ENCODE measurements at places on chromosomes 12 and 14. TPM values are rescaled to one million over a fixed set of nuclear protein-coding genes. Genes with fewer than 3 reads are reported as not detected.

- DNase-seq = no peak
These were observed 59.1 kb downstream of the GXYLT1 start for GRCh38 chr12:42085594-42085993.

DNA sequence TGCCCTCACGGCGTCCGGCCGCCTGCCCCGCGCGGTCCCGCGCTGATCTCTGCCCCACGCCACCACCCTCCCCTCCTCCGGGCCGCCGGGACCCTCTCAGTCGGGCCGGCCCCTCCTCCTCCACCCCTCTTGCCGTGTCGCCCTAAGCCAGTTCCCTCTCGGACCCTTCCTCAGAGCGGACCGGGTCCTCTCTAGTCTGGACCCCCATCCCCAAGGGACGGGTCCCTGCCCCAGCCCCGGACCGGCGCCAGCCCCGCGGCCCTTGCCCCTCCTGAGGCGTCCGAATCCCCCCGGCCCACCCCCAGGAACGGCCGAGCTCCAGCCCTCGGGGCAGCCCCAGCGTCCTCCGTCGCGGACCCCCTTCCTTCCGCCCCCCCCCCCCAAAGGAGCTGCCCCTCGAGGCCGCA lies 485 bp downstream of the PPP4R4 start:
- DNase-seq = no peak

DNA sequence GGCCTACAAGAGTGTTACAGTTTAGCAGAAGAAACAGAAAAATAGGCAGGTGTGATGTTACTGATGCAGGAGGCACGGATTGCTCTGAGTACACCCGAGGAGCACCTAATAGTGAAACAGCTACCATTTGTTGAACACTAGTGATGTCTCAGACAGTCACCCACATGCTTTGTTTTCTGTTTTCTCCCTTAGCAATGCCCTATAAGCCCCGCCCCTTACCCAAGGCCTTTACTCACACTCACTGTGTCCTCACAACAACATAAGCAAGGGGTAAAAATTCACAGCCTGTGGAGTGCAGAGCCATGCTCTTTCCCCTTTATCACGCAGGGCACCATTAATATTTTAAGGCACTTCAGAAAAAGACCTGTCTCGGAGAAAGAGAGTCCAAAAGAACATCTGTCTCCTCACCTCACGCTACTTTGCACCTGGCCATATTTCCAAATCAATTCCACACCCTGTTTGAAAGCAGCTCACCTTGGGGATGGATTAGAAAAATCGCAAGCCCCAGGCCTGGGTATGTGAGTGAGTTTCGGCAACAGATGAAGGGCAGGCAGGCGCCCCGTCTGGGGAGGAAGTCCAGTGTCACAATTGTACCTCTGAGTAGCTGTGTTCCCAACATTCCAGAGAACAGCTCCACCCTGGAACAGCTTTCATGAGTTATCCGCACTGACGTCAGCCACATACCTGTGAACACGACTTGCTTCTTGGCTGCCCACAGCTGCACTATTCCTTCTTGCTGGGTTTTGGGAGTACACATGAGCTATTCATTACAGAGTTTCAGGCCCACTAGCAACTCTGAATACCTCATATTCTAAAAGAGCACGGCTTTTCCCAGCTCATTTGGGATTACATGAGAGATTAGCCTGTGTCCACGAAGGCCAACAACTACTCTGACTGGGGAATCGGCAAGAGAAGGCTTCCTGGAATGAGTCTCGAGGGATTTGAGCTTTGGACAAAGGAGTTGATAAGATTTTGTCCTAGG lies 26.0 kb downstream of the MAPK1IP1L start:
- peak; percentile 17 for DNase-seq

C14orf39 gene
- total RNA-seq = not detected

DNA sequence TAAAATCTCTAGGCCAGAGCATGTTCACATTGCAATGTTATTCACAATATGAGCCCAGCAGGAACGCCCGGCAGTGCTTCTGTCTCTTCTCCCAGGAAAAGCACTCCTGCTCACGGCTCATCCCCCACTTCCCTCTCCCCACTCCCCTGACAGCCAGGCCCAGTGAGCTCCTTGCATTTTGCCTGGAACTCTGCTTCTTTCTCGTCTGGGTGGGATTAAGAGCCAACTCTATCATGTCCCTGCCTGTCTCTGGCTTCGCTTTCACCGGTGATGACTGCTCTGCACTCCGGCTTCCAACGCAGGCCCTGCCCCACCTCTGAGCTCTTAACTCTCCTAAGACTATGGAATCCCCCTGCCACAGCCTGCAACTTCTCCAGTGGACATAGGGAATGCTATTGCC lies 2.5 kb downstream of the PLEK2 start:
- DNase-seq = no peak

DNA sequence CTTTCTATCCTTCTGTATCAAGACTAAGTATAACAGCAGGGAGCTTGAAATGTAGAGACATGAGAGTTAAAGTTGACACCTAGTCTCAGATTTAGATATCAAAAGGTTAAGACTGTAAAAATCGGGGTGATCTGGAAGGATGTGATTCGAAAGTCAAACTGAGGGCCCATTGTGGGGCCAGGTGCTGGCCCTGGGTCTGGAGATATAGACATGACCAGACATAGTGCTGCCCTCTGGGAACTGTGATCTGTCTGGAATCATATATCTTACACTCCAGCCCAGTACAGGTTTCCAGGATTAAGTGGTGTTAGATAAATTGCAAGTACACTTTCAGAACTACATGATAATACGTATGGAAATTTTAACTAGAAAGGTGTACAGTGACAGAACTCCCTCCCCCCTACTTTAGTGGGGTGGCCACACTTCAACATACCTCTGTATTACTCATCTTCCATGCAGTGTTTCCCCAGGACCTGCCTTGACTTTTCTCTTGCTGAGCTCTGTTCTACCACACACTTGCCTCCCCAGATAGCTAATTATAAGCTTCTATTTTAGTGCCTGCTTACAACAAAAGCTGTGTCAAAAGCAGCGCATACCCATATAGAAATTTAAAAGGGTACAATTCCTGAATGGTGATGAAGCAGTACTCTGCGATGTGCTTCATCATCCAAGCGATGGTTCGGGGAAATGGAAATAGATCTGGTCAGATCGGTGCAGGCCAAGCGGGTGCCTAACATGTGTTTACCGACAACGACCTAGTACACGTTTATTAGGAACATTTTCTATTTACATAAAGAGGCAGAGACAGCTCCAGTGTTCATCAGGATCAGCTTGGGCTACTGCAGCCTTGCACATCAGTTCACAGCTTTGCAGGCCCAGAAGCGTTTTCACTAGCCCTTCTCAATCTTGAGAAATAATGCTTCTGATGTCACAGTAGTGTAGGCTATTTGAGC lies 68.7 kb downstream of the ARF6 start:
- no peak for DNase-seq

- no peak for DNase-seq
These were observed 10.7 kb downstream of the TMBIM4 start for GRCh38 chr12:66159123-66159522.

GRCh38 chr14:65549429-65549828 lies 136.9 kb downstream of the FUT8 start:
- DNase-seq = no peak

DNA sequence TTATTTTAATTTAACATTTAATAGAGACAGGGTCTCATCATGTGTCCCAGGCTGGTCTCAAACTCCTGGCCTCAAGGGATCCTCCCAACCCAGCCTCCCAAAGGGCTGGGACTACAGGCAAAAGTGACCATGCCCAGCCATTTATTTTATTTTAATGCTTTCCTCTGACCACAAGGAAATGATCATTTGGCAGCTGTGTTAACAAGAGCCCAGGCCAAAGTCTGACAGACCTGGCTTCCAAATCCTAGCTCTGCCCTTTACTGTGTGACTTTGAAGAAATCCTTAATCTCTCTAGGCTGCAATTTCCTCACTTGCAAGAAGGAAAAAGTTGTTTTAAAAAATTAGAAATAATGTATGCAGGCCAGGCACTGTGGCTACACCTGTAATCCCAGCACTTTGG lies 16.7 kb upstream of the GCH1 start:
- no peak for DNase-seq

DNA sequence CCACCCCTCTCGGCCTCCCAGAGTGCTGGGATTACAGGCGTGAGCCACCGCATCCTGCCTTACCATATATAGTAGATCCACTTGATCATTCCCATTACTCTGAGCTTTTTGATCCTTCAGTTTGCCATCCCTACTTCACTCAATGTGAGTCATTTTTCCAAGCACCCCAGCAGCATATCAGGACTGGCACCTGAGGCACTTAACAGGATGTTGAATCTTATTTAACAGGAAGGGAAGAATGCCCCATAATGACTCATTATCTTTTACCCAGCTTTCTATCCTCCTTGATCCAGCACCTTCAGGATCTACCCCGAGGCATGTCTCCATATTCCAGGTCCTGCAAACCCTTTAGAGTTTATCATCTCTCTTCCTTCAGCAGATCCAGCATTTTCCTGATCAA lies 84.9 kb upstream of the CMKLR1 start:
- no peak for DNase-seq

CD63 gene
- total RNA-seq = 1,429 TPM

GRCh38 chr14:64566651-64567122 lies 16.9 kb downstream of the PPP1R36 start:
- no peak for DNase-seq

DNA sequence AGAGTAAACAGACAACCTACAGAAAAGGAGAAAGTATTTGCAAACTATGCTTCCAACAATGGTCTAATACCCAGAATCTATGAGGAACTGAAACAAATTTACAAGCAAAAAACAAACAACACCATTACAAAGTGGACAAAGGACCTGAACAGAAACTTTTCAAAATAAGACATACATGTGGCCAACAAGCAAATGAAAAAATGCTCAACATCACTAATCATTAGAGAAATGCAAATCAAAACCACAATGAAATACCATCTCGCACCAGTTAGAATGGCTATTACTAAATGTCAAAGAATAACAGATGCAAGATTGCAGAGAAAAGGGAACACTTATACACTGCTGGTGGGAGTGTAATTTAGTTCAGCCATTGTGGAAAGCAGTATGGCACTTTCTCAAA lies 125.8 kb downstream of the C12orf42 start:
- no peak for DNase-seq

- DNase-seq = no peak
These were observed 58.6 kb downstream of the C14orf132 start for GRCh38 chr14:96097752-96098151.

GRCh38 chr12:96235484-96235826 lies 41.3 kb downstream of the ELK3 start:
- DNase-seq = no peak

HPD gene
- total RNA-seq = 13.4 TPM

DNA sequence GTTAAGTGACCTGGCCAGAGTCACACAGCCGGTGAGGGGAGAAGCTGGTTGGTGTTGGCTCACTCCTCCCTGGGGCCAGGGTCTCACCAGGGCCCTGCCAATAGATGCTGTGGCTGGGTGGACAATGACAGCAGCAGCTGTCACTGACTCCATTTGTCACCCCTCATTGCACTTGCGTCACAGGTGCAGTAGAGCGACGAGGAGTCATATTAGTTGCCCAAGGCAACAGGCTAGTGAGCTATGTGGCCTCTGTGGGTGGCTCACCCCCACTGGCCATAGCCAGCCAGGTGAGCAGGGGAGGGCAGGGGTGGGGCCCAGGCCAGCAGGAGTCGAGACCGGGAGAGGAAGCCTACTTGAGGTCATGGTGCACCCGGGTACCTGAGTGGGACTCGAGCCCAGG lies 9.7 kb downstream of the SLC25A47 start:
- peak; percentile 70 for DNase-seq

TTC9 gene
- 4.8 TPM for total RNA-seq

NTF3 gene
- total RNA-seq = not detected

- DNase-seq = peak; percentile 90
These were observed 4.2 kb downstream of the BAG5 start for GRCh38 chr14:103558071-103558882.

- no peak for DNase-seq
These were observed 135.7 kb downstream of the RPAP3 start for GRCh38 chr12:47570151-47570550.

CLMN gene
- total RNA-seq = 6.0 TPM

DNA sequence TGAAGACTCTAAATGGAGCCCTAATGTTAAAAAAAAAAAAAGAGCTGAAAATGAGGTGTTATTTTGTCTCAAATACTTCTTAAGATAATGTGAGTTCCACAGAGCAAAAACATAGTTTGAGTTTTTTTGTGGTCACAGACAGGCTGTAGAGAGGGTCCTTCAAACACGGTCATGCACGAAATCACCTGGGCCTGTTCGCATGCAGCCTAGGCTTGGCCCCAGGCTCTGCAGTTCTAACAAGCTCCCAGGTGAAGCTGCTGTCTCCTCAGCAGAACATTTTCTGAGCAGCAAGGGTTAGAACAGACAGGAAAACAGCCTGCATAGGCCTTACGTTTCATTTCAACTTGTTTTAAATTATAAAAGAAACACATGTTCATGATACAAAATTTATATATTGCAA lies 65.4 kb upstream of the TBPL2 start:
- no peak for DNase-seq

TAS2R10 gene
- not detected for total RNA-seq

DNA sequence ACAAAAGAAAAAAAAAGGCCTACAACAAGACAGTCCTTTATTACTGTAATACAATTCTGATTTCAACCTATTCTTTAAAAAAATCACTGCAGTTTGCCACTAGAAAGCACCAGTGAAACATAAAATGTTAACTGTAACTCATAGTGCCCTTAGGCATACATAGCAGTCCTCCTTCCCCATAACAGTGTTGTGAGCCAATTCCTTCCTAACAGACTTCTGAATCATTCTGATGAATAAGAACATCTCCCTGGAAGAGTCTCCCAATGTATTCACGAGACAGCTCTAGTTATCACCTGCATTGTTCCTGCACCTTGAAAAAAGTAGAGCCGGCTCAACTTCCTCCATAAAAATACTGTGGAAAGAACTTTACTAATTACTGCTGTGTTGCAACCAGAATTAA lies 213.6 kb upstream of the FSCB start:
- no peak for DNase-seq

AP1G2 gene
- 16.1 TPM for total RNA-seq

DNA sequence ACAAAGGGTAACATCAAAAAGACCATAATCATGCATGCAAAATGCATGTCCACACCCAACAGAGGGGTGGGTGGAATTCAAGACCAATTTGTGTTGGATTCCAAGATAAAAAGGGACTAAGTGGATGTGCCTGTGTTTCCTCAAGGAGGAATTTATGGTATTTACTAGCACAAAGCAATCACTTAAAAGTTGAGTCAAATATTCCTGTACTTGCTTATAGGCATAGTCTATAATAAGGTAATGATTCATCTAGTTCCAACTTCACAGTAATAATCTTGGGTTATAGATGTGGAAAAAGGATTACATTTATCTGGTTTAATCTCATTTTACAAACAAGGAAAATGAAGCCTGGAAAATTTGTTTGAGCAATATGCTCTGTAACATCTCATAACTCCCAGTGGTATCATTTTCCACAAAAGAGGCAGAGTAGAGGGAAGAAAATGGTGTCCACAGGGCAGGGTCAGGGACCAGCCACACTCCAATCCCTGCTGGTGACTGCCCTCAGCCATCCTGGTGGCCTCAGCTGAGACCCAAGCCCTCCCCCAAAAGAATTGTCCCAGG lies 80.8 kb upstream of the REP15 start:
- no peak for DNase-seq

GRCh38 chr14:102645746-102646440 lies 53.4 kb downstream of the RCOR1 start:
- DNase-seq = no peak

GRCh38 chr12:129629901-129630300 lies 273.9 kb downstream of the TMEM132D start:
- no peak for DNase-seq

NFATC4 gene
- not detected for total RNA-seq

GRCh38 chr14:96911499-96912149 lies 114.4 kb downstream of the VRK1 start:
- no peak for DNase-seq

GRCh38 chr14:66471584-66471983 lies 14.6 kb upstream of the CCDC196 start:
- DNase-seq = no peak

TMTC1 gene
- 3.2 TPM for total RNA-seq
